ENCODE measurements at places on chromosomes 7 and 10. TPM values are rescaled to one million over a fixed set of nuclear protein-coding genes. Genes with fewer than 3 reads are reported as not detected.

The SDK1 gene
- total RNA-seq = 0.43 TPM

The TAS2R4 gene
- total RNA-seq = 1.3 TPM

The UCN3 gene
- total RNA-seq = not detected

The FAM13C gene
- 2.3 TPM for total RNA-seq

The ENO4 gene
- under 0.01 TPM for total RNA-seq

The ZNF107 gene
- 3.9 TPM for total RNA-seq

The RBM48 gene
- 9.9 TPM for total RNA-seq

The ATOH7 gene
- under 0.01 TPM for total RNA-seq

The C10orf62 gene
- not detected for total RNA-seq

The HMX2 gene
- not detected for total RNA-seq

The SLC26A4 gene
- under 0.01 TPM for total RNA-seq

The FOXP2 gene
- 0.86 TPM for total RNA-seq

All from fibroblast of villous mesenchyme (primary cell).